Spleen (tissue), 13 donors: ENCODE measurements at places on chromosomes 5 and 9.

DNA sequence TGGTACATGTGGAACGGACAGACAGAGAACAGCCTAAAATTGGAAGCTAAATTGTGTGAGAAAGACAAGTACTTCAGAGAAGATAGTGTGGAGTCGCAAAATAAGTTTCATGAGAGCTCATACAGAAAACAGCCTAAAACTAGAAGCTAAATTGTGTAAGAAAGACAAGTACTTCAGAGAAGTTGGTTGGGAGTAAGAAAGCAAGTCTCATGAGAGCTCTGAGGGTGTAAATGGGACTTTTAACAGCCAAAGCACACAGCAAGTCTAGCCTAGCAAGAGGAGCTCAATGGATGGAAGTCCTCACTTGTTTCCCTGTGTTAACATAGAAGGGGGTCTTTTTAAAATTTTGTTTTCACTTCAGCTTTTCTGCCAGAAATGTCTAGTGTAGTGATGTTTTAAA is 93.1 kb downstream of the STK32A start:
- DNase-seq = no peak

GRCh38 chr5:69042500-69042899 is 51.3 kb upstream of the SLC30A5 start:
- no peak for DNase-seq

DNA sequence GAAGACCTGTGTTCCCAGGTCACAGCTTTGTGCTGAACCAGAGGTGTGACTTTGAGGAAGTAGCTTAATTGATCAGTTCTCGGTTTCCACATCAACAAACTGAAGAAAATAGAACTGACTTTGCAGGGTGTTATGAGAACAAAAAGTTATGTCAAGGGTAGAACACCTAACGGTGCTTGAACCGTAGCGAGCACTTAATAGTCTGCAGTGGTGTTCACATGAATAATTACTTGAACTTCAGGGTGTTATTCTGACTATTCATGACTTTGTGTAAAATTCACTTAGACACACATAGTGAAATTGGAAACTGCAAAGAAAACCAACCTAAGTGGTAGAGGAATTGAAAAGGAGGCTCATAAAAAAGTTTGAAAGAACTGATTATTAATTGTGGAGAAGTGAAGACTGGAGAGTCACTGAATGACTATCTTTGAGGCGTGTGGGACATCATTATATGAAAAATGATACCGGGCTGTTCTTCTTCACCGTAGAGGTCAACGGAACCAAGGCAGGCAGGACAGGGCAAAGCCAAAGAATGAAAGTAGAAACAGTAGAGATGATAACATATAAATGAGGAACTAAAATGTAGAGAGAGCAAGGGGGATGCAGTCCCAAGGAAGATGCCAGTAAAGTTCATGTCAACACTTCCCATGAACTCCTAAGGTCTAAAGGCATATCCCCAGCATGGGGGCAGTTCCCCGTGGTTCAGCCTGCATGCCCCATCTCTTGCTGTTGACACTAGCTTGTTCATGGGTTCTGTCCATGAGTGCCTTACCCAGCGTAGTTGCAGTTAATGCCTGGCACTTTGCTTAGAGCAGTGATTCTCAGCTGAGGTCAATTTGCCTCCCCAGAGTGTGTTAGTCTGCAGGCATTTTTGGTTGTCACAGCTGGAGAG is 118.7 kb downstream of the ZNF462 start:
- no peak for DNase-seq

GRCh38 chr5:9851458-9851857 is 221.3 kb upstream of the TAS2R1 start:
- no peak for DNase-seq

- DNase-seq = no peak
These were observed 44.0 kb downstream of the TMOD1 start for GRCh38 chr9:97545486-97545885.

GRCh38 chr5:180525399-180525798 is 31.2 kb downstream of the CNOT6 start:
- DNase-seq = no peak

- DNase-seq = no peak
These were observed 501.5 kb downstream of the DMAC1 start for GRCh38 chr9:7298123-7298522.

GRCh38 chr9:29514336-29514735 is 1941.1 kb upstream of the C9orf72 start:
- no peak for DNase-seq

DNA sequence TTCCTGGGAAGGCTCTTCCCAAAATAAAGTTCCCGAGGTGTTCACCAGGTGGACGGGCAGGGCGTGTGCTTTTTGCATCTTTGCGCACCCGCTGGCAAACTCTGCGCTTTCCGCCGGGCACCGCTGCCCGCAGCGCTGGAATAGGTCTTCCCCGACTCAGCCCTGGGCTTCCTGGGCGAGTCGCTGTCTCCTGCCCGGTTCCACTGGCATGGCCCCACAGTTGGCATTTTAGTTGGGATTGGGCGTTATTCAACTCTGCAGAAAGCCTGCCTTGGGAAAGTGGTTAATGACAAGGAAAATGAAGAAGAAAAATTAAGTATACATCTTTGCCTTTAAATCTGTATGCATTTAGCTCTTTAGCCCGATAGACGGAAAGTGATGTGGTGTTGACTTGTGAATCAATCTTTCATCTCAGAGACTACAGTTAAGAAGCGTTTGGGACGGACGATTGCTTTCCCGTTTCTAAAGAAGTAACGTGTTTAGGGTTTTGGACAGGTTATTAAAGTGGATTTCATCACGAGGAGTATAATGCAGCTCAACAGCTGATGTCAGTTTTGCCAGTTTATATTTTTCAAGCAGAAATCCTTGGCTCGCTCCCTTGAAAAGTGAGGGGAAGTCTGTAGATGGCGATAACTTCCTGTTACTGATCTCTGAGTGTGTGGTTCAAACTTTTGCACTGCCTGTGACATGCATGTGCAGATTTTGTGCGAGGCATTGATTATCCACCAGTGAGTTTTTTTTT is 946 bp downstream of the ADCY2 start:
- no peak for DNase-seq

GRCh38 chr5:176381979-176382378 is 6.4 kb downstream of the NOP16 start:
- DNase-seq = peak; percentile 30
